ENCODE measurements at places on chromosomes 6 and 20.

DNA sequence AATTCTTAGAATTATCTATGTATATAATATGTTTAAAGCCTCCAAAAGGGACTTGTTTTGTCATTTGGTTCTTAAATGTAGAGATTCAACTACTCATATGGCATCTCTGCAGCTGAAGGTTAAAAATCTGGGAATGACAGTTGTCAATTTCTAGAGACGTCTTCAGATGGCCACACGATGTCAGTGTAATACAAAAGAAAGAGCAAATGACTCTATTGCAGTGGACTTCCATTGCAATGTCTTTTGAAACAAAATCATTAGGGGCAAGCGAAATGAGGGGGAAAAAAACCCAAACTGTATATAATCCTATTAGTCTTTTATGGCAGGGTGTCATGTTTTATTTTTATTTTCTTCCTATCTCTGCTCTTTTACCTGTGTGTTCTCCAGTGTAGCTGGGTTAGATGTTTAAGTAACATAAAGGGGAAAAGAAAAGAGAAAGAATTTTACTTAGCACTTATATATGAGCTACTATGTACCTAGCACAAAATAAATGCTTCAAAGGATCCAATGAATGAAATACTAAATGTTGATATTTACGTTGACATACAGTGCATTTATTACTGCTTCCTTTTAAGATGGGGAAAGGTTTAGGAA, 26.2 kb downstream of the CCN2 start:
- DNase-seq, result no peak

GRCh38 chr20:1331101-1331500, 2.2 kb upstream of the SDCBP2 start:
- no peak for DNase-seq

DNA sequence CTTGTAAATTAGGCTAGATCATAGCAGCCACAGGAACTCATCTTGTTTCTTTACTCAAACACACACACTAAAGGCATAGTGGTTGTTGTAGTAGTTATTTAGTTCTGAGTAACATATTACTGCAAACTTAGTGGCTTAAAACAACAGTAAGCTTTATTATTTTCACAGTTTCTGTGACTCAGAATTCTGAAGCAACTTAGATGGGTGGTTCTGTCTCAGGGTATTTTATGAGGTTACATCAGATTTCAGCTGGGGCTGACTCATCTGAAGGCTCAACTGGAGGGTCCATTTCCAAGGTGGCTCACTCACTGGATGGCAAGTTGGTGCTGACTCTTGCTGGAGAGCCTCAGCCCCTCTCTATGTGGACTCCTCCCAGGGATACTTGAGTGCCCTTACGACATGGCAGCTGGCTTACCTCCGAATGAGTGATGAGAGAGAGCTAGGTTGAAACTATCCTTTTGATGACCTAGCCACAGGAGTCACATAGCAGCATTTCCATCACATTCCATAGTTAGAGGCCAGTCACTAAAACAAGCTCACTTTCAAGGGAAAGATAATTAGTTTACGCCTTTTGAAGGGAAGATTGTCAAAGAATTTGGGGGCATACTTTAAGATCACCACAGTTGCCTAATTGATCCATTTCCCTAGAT, 136.5 kb upstream of the PRND start:
- DNase-seq, result no peak

GRCh38 chr20:60078351-60079250, 120.4 kb downstream of the CDH26 start:
- no peak for DNase-seq

DNA sequence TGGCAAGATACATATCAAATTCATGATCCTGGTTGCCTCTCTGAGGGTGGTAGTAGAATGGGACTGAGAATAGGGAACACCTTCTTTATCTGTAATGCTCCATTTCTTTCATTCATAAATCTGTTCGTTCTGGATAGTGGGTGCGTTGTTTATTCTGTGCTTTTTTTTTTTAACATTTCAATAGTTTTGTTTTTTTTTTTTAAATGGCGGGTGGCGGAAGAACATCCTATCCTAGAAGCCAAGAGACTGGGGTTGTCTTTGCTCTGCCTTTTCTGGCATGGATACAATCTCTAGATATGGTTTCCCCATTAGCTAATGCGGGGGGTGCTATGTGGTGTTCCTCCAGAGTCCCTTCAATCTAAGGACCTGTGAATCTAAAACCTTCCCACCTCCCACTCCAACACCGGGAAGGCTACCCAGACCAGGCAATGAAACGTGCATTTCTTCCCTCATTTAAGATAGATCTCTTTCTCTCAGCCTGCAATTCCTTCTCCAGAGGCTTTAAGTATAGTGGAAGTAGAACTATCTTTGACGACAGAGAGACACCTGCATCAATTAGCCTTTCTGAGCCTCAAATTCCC, 883 bp upstream of the CCDC28A start:
- DNase-seq, result no peak

GRCh38 chr20:25011261-25011660, 18.7 kb upstream of the APMAP start:
- no peak for DNase-seq
